HL-60 (cell line): ENCODE measurements at places on chromosomes 3 and 15.

DNA sequence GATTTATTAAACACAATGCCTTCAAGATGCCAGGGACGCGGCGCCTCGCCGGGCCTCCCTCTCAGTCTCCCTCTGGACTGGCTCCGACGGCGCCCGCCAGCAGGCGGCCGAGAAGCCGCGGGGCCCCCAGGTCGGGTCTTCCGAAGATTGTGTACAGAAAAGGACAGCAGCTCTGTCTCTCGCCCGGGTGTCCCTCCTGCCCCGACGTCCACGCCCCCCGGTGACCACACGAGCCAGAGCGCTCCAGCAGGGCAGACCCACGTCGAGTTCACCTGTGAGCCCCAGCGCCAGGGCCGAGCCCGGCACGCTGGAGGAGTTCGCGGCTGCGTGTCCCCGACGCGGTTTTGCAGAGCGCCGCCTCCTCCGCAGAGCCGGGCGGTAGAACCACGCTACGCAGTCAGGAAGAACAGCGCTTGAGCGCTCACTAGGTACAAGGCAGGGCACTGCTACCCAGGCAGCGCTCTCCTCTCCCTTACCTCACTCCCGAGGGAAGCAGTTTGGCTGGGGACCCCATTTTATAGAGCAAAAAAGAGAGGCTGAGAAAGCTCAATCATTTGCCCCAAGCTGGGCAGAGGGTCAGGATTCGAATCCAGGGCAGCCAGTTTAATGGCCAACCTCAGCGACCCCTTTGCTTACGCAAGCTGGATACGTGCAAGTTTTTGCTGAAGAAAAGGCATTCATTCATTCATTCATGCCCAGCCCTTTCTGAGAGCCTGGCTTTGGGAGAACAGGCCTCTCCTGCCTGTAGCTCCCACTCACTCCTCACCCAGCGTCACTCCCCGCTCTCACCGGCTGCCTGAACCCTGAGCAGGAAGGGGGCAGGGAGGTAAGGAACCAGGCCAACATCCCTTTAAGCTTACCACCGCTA, 3.0 kb upstream of the TLE3 start:
- peak; percentile 79 for DNase-seq

- no peak for DNase-seq
Observed at GRCh38 chr3:130527426-130527825, 10.4 kb downstream of the COL6A6 start.

- no peak for DNase-seq
Observed at GRCh38 chr3:107028086-107028485, 349.2 kb upstream of the CCDC54 start.

DNA sequence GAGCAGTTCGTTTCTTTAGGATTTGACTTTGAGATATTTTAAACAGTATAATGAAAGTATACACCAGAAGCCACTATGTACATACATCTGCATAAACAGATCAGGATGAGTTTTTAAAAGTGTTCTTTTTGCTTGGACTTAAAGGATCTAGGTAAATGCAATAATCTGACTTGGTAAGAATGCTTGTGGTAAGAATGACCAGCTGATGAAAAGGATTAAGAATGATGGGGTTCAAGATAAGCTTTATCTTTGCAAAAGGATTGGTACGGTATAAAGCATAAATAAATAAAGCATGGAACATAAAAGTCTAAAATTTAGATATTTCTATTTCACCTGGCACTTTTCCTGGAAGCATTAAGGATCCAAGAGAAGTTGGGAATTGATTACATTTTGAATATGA, 9.8 kb upstream of the MME start:
- DNase-seq = no peak

- no peak for DNase-seq
Observed at GRCh38 chr3:69108811-69109210, 13.6 kb downstream of the LMOD3 start.

DNA sequence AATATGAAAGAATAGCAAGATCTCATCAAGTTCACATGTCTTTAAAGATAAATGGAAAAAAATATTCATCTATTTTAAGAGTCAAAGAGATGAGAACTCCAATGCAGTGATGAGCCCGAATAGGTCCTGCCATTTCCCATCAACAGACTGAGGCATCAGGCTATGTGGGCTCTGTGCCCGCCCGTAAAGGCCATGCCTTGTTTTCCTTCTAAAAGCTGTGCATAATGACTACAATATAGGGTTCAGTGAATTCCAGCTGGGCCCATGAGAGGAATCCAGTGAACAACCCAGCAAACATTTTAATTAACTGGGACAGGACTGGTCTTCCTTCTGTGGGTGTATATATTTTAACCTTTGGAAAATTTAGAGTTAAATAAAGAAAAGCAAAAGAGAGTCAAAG, 44.6 kb downstream of the RASGRP1 start:
- DNase-seq = no peak

- no peak for DNase-seq
Observed at GRCh38 chr3:5278666-5279065, 91.2 kb downstream of the EDEM1 start.

- DNase-seq = peak; percentile 28
Observed at GRCh38 chr3:159252772-159253384, 451.0 kb downstream of the MFSD1 start.

- DNase-seq = peak; percentile 84
Observed at GRCh38 chr3:56157693-56158362, 310.4 kb downstream of the ERC2 start.

GRCh38 chr3:170397685-170398084, 21.0 kb upstream of the CLDN11 start:
- no peak for DNase-seq

DNA sequence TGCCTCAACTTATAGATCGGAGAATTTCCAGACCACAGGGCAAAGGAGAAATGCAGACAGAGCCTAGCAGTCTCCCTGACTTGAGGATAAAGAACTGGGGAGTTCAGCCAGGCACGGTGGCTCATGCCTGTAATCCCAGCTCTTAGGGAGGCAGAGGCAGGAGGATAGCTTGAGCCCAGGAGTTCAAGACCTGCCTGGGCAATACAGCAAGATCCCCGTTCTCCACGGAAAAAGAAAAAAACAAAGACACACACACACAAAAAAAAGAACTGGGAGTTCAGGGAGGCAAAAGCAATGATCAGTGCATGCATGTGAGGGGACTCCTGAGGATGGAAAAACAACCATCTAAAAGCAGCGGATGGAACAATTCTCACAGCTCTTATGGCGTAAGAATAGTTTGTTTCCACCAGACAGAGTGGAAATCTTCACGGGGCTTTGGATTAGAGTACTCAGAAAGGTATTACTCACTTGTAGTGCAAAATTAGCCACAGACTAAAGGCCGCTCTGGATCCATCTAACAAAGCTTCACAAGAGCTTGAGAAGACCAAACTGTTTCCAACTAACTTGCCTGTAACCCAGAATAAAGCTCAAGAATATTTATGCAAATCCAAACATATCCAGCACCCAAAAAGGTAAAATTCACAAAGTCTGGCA, 16.3 kb downstream of the SEC11A start:
- no peak for DNase-seq

DNA sequence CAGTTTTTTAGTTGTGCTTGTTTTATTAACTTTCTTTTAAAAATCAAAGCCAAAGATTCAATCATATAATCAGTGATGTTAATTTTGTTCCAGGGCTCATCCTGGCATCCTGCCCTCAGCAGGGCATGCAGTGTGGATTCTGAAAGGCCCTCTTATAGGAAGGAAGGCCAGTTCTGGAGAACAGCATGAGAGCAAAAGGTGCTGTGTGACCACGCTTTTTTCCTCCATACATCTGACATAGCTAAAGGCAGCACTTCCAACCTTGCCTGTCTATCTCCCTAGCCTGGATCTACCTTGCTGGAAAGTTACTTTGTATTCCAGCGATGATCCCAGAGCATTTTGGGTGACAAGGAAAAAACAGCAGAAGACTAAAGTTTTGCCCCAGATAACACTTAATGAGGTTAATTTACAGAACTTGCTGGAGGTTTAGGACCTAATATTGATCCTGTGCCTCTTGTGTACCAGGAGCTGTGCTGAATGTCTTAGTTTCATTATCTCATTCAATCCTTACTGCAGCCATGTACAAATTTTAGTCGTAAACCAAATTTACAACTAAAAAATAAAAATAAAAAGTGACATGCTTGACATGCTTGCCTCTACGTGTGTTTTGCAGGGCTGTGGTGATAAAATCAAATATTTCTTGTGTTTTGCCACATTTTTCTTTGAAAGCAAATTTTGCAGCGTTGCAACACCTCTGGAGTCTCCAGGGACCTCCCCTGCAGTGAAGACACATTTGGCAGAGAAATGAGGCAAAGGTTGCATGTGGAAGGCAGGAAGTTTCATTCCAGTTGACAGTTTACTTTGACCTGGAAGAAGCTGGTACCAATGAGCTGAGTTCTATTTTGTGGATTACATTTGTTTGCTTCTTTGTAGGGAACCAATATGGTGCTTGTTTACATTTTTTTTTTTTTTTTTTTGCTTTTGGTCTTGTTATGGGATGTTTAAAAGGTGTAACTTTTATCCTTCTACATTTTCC, 13.2 kb downstream of the IL1RAP start:
- DNase-seq = peak; percentile 57

DNA sequence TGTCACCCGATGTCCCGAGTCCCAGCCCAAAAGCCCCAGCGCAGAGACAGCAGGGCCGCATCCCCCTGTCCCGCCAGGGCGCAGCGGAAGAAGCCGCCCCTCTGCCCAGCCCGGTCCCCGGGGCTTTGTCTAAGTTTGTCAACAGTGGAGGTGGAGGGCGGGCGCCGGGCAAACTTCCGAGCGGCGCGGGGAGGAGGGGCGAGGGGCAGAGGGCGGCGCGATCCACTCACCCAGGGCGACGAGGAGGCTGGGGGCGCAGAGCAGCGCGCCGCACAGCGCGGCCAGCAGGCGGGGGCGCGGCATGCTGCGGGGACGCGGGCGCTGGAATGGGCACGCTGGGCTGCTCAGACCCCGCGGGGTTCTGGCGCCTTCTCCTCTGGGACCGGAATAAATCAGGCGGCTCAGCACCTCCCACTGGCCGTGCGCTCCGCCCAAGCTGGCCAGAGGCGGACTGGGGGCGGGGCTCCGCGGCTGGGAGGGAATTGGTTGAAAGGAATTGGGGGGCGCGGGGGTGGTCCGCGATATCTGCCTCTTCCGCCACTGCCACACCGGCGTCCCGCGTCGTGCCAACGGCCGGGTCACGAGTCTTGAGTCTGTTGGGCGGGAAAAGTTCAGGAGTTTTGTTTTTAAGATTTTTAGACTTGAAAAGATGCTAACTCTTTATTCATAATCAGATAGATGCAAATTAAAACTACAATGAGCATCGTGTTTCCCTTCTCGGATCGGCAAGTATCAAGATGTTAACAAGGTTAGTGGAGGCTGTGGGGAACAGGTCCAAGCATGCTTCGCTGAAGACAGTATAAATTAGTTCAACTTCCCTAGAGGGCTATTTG, at the start of gene MFGE8:
Gene MFGE8, minus strand, starts transcription at position 363 of the 833 bp plus-strand sequence. Its CDS starts 60 bp downstream, at position 303.
- DNase-seq = no peak

DNA sequence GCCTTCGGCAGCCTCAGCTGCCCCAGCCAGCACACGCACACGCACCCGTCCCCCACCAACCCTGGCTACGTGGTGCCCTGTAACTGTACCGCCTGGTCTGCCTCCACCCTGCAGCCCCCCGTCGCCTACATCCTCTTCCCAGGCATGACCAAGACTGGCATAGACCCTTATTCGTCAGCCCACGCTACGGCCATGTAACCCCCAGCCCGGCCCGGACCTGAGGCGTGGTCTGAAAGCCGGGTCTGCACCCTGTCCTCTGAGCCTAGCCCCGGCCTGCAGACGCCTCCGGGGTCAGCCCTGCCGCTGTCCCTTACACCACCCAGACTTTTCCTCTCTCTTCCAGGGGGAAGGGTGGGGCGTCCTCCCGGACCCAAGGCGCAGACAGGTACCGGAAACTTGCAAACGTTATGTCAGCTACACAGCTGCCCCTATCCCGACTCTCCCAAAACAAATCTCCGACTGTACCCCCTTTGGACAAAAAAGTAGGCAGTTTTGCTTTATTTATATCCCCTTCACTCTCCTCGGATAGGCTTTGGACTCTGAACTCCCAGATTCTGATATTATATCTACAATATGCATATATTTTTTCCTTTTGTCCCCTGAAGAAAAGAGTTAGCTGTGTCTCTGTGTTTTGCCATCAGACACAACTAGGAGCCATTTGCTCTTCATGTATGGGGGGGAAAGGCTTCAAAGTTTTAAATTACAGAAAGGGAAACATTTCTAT, 1.4 kb downstream of the SOX14 start:
- no peak for DNase-seq

GRCh38 chr15:26518885-26519284, 254.0 kb downstream of the GABRB3 start:
- no peak for DNase-seq

GRCh38 chr3:46471371-46471914, 6.7 kb upstream of the LTF start:
- DNase-seq = no peak

- peak; percentile 12 for DNase-seq
Observed at GRCh38 chr3:134754768-134755559, 40.1 kb upstream of the EPHB1 start.

DNA sequence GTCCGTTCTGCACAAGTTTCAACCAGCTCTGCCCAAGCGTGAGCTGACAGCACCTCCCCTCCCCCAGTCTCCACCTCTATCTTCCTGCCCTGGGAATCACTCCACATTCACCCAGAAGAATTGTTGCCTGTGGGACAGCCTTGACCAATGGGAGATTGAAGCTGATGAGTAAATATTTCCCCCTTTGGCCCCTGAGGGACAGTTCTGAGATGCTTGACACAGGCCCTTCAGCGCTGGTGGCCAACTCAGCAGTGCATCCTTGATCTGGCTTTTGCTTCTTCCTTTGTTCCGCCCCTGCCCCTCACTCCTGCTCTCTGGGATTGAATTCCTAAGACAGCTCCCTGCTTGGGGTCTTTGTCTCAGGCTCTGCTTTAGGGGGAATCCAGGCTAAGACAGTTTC, 13.1 kb upstream of the SKIC8 start:
- no peak for DNase-seq

DNA sequence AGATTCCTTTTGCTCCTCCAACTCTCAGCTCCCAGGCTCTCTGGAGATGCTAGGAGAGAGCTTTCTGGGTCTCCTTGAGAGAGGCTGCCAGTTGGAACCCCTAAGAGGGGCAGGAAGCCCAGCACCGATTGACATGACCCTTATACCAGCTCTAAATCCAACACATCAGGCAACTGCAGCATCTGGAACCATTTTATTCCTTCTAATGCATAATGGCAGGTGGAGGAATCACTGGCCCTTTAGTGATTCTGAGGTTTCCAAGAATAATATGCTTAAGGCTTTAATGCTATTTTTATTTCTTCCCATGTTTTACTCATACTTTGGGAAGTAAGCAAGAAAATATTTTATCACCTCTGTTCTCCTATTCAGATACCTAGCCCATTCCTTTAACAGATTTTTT, 60.3 kb upstream of the TEX264 start:
- DNase-seq = no peak

DNA sequence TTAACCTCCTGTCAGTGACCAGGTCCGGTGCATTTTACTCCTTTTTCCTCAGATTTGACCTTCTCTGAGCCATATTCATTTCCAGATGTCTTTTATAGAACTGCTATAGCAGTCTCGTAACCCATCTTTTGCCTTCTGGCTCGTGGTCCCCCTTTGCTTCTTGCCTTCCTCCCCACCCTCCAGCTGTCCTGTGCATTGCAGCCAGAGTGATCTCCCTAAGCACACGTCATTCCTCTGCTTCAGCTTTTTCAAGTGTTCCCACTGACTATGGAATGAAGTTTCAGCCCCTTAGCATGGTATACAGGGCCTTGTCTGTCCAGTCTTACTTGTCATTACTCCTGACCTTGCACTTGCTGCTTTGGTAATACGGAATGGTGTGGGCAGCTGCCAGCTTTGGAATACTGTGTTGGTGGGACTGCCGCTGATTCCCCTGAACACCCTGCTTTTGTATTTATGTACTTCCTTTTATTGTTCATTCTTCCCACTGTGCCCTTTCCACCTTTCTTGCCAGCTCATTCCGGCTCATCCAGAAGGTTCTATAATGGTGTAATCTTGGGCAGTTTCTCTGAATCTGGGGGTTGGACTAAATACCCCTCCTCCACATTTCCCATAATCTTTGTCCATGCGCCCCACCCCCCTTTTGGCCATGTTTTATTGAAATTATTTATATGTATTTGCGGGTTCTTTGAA, 38.9 kb downstream of the SLC25A26 start:
- DNase-seq = no peak
